ENCODE measurements at places on chromosomes 13 and 19.

DNA sequence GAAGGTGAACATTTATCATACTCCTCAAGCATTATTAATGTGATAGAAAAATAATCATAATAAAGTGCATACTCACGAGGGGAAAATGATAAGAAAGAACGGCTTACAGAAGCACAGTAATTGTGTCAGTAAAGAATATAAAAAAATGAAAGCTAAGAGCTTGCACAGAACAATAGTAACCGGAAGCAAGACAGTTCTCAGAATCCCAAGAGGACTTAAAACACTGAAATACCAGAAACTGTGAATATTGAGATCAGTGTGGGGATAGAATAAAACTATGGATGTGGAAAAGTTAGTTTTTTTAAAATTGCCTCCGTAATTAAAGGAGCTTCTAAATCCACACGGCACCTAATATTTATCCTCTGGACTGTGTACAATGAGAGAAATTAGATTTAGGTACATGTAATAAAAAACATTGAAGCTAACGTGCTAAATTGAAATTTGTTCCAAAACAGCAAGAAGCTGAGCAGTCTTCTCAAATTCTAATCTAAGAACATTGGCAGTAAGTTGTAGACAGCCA, 482.7 kb downstream of the SLITRK6 start:
- no peak for DNase-seq

- DNase-seq: no peak
Measured at GRCh38 chr19:19550972-19551852, 13.1 kb downstream of the CILP2 start.

DNA sequence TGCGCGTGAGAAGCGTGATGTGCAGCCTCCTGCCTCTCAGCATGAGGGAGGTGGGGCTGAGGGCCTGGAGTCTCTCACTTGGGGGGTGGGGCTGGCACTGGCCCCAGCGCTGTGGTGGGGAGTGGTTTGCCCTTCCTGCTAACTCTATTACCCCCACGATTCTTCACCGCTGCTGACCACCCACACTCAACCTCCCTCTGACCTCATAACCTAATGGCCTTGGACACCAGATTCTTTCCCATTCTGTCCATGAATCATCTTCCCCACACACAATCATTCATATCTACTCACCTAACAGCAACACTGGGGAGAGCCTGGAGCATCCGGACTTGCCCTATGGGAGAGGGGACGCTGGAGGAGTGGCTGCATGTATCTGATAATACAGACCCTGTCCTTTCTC, 8.7 kb downstream of the CD177 start:
- DNase-seq: no peak

- DNase-seq: no peak
Measured at GRCh38 chr19:2166741-2167738, 3.3 kb downstream of the DOT1L start.

DNA sequence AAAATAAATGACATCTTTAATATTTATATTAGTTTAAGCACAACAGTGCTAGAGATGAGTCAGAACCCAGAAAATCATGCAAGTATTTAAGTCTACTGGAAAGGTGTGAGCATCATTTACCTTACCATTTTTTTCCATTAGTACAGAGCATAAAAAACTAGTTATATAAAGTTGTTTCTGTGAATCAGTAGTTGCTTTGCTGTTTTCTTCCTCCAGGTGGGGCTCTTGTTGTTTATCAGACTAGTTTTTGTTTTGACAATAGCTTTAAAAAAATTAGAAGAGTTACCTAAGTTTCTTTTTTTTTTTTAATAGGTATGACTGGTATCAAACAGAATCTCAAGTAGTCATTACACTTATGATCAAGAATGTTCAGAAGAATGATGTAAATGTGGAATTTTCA, 12.7 kb downstream of the SUGT1 start:
- DNase-seq: no peak

GRCh38 chr19:947090-947706, 21.4 kb downstream of the ARID3A start:
- no peak for DNase-seq

GRCh38 chr13:23467048-23467931, 33.8 kb upstream of the SACS start:
- DNase-seq: no peak

DNA sequence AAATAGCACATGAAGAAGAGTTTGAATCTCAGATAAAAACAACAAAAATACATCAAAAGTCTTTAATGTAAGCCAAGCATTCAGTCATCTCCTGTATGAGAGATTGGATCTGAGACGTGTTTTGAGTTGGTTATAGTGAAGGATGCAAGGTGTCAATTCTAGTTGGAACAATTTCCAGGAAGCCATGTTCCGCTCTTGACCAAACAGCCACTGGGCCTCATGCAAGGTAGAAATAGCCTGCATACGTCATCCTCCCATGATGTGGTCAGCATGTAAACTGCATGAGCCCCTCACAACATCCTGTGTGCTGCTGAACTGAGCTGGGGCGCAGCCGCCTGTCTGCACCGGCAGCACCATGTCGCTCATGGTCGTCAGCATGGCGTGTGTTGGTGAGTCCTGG, at the start of gene KIR3DL3:
Gene KIR3DL3, plus strand, starts transcription at position 301 of the 400 bp plus-strand sequence. Its CDS starts 55 bp downstream, at position 356.
- DNase-seq: no peak

DNA sequence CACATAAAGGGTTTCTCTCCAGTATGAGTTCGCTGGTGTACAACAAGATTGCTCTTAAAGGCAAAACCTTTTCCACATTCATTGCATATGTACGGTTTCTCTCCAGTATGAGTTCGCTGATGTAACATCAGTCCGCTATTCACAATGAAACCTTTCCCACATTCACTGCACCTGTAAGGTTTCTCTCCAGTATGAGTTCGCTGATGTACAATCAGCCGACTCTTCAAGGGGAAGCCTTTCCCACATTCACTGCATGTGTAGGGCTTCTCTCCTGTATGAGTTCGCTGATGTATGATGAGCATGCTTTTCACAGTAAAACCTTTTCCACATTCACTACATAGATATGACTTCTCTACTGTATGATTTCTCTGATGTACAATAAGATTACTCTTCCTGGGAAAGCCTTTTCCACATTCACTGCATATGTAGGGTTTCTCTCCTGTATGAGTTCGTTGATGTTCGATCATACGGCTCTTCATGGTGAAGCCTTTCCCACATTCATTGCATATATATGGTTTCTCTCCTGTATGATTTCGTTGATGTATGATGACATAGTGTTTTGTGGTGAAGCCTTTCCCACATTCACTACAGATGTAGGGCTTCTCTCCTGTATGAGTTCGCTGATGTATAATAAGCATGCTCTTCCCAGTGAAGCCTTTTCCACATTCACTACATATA, 6.0 kb upstream of the ZNF614 start:
- DNase-seq: no peak

- DNase-seq: no peak
Measured at GRCh38 chr13:109376936-109377335, 409.4 kb downstream of the IRS2 start.

DNA sequence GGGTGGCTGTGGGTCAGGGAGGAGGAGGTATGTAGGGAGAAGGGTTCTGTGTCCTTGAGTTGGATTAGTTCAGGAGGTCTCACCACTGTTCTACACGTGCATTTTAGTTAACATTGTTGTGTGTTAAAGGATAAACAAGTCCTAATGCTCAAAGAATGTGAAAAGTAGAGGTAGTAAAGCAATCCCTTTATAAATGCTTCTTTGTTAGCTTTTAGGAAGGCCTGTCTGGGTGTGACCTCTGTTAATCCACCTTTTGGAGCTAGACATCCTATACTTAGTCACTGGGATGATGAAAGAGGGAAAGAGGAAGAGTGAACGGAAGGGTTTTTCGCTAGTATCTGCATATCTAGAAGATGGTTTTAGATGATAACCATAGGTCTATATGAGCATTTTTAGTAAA, 42.2 kb upstream of the FLT1 start:
- no peak for DNase-seq

DNA sequence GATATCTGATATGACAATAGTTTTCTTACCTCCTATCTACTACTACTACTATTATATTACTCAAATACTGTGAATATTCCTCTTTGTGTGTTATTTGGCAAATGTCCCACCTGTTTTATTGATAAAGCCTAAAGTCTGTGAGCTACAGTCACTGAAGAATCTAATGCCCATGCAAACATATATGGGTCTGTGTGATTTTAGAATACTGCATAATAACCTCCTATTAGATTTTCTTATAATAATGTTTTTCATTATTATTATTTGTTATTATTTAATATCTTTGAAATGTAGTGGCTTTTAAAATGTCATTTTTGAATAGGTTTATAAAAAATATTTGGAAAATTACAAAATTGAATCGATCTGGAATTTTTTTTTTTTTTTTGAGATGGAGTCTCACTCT, 1330.8 kb upstream of the MIR17HG start:
- DNase-seq: no peak

DNA sequence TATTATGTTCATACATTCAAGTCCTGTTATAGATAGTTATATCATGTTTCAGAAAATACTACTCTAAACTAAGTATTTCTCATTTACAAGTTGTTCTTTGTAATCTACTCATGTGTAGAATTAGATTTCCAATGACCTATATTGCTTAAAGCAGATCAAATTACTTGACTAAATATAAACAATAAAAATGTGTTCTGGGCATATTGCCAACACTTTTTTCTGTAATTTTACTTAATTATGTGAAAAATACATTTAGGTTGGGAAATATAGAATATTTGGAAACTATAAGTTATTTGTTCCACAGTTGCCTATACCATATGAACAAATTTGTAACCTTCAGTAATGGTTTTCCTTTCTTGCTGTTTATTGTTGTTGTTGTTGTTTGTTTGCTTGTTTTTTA, 275.2 kb upstream of the PCDH9 start:
- DNase-seq: no peak

DNA sequence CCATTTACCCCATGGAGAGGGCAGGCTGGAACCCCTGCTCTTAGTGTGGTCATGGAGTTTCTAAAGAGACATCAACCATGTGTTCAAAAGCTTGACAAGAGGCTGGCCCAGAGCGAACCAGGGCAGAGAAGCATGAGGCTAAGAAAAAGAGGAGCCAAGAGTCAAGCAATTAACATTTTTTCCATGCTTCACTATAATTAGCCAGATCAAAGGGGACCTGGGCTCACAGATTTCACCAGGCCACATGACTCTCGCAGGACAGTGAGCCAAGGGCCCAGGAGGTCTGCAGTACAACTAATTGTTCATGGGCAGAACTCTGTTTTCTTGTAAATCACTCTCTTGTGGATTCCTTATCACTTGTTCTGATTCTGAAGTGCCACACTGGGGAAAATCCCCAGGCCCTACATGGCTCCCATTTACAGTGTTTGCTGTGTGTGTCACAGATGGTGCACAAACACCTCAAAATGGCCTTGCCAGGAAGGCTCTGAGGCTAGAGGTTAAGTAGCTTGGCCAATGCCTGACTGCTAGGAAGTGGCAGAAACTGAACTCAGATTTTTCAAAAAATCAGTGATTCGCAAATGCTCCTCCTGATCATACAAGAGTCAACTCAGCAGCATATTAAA, 101.2 kb downstream of the LHFPL6 start:
- DNase-seq: no peak

DNA sequence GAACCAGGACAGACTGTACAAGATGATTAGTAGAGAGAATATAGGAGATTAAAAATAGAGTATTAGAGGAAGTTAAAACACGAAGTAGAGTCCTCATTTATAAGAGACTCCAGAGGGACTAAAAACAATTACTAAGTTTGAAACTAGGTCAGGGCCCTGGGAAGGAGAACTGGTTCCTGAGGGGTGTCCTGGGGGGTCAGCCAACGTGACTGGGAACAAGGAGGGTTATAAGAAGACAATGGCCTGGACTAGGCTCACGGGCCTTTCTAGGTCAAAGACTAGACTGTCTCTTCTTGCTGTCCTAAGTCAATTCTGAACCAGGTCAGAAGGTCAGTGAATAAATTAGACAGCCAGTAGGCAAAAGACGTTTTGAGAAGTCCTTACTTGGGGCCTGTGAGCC, 165.3 kb downstream of the IER2 start:
- no peak for DNase-seq

DNA sequence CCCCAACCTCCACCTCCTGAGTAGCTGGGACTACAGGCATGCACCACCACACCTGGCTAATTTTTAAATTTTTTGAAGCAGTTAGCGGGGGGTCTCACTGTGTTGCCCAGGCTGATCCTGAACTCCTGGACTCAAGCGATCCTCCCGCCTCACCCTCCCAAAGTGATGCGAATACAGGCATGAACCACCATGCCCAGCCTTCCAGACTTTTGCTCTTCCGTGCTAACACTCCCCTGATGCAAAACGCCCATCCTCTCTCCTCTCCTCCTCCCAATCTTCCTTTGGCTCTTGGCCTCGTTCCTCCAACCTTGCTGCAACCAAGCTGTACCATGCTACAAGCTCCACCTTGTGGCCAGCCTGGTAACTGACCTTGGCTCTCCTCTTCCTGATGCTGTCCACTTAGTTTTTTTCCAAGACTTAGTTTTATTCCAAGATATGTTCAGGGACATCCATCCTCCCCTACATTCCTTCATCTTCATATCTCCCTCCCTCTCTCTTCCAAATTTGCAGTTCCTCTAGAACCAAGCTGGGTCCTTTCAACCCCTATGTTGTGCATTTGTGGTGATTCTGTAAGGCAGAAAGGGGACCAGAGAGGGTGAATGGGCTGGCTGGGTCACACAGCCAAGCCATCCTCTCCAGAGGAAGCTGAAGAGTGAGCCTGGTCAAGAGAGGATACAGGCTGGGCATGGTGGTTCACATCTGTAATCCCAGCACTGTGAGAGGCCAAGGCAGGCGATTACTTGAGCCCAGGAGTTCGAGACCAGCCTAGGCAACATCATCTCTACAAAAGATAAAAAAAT, 32.8 kb downstream of the TINCR start:
- peak; percentile 22 for DNase-seq

GRCh38 chr13:44140146-44140545, 233.5 kb upstream of the SERP2 start:
- DNase-seq: no peak

DNA sequence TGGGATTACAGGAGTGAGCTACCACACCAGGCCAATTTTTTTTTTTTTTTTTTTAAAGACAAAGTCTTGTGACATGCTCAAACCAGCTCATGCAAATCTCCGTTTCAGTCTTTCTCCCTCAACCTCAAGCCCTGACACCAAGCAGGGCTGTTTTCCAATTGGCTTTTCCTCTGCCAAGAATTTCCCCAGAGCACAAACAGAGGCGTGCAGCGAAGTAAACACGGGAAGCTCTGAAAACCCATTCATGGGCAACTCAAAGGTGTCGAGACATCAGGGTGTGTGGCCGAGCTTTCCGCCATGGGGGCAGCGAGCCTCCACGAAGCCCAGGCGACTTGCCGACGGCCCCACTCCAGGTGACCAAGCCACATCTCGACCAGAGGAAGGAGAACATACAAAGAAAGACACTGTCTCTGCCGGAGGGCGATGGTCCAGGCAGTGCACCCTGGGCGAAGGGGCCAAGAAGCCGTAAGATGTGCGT, 70.0 kb downstream of the INSR start:
- no peak for DNase-seq

GRCh38 chr19:2567580-2567979, 91.7 kb downstream of the GADD45B start:
- DNase-seq: no peak

DNA sequence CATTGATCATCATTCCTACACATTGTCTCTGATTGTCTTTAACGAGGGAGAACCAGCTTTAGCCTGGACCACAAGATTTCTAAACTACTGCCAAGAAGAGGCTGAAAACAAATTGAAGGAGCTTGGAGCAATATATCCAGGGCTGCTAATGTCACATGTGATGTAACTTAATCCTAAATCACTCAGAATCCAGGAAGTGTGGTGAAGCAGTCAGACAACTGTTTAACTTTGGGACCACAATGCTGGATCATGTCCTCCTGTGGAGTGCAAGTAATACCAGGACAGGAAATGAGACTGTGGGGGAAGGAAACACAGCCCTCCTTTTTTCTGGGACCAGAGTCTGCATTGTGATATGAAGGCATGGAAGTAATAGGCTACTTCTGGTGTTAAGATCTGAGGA, 430.2 kb downstream of the KCTD12 start:
- DNase-seq: no peak

GRCh38 chr19:13835791-13836723, 40.8 kb downstream of the ZSWIM4 start:
- no peak for DNase-seq

Data from DND-41 (cell line).